ENCODE measurements at places on chromosomes 2 and 18.

- DNase-seq = no peak
Observed at GRCh38 chr2:216165711-216166110, 56.6 kb downstream of the XRCC5 start.

DNA sequence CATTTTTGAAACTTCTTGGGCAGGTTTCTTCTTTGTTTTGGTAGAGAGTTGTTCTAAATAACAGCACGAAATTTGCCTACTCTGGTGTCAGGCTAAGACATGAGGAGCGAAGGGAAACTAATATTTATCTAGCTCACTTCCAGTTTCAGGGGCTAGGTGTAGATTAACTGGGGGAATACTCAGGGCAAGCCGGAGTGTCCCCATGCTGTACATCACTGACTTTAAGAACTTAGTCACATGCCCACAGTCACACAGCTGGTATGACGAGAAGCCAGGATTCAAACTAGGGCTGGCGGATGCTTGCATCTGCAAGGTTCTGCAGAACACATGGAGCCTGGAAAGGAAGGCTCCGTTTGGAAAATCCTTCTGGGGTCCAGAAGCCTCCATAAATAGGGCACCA, 133.3 kb downstream of the ALPK2 start:
- DNase-seq = no peak

- DNase-seq = no peak
Observed at GRCh38 chr2:190913725-190914124, 33.1 kb downstream of the GLS start.

DNA sequence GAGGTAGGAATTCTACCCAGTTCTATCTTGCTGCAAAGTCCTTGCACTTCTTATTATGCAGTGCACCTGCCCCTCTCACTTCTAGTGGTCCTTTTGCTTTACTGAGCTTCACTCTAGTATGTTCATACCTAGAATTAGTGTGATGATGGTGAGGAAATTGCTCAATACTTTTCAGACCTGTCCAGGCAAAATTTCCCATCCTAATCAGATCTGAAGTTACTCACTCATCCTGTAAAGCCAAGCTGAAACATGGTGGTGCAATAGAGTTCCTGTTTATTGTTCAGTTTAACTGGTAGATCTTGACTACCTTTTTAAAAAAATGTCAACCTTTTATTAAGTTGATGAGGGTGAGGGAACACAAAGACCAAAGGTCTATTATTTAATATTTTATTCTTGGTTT, 12.6 kb upstream of the FIGN start:
- no peak for DNase-seq

GRCh38 chr18:12302391-12303147, 5.5 kb upstream of the TUBB6 start:
- no peak for DNase-seq

DNA sequence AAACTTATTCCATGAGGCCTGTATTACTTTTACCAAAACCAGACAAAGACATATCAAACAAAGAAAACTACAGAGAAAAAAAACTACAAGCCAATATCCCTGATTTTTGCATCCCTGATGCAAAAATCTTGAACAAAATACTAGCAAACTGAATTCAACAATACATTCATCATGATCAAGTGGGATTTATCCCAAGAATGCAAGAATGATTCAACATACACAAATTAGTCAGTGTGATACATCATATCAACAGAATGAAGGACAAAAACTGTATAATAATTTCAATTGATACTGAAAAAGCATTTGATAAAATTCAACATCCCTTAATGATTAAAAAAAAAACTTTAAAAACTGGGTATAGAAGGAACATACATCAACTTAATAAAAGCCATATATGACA, 106.8 kb downstream of the SLC39A10 start:
- DNase-seq = no peak

GRCh38 chr18:58863539-58864145, 1.0 kb upstream of the ZNF532 start:
- no peak for DNase-seq

GRCh38 chr2:73685764-73686438, 43.7 kb upstream of the NAT8 start:
- DNase-seq = no peak

- DNase-seq = no peak
Observed at GRCh38 chr2:37342591-37343220, 1.7 kb upstream of the QPCT start.

Measured in NCI-H524 (cell line).